ENCODE measurements at places on chromosomes 11 and 22. TPM values are rescaled to one million over a fixed set of nuclear protein-coding genes. Genes with fewer than 3 reads are reported as not detected.

Gene HOATZ
- total RNA-seq = not detected

Gene MS4A14
- total RNA-seq = not detected

Gene GDPD4
- total RNA-seq = not detected

Gene MS4A6E
- not detected for total RNA-seq

Gene CD44
- total RNA-seq = 0.65 TPM

Gene TRIM34
- not detected for total RNA-seq

Gene SEC14L6
- total RNA-seq = 3.3 TPM

Gene CHRDL2
- total RNA-seq = 0.55 TPM

Gene VPS51
- total RNA-seq = 76.5 TPM

- peaks cover 4% of the 10 kb centered on the region for H3K4me1 ChIP-seq
- H3K27ac ChIP-seq = no peak overlapping the region
- H3K27me3 ChIP-seq = no peaks in the 10 kb centered on the region
These were observed 857.0 kb downstream of the KCNA4 start for GRCh38 chr11:29159552-29160465.

GRCh38 chr11:25349537-25349936 lies 852.7 kb downstream of the LUZP2 start:
- no peaks in the 10 kb centered on the region for H3K36me3 ChIP-seq
- H3K4me3 ChIP-seq = no peak overlapping the region
- no peak for DNase-seq
- H3K27me3 ChIP-seq = no peaks in the 10 kb centered on the region

- H3K36me3 ChIP-seq = no peaks in the 10 kb centered on the region
- H3K27me3 ChIP-seq = peaks cover 11% of the 10 kb centered on the region
- DNase-seq = no peak
- no peak overlapping the region for H3K27ac ChIP-seq
- H3K4me1 ChIP-seq = peaks cover 7% of the 10 kb centered on the region
These were observed 460.5 kb downstream of the BRD1 start for GRCh38 chr22:49367041-49367697.

DNA sequence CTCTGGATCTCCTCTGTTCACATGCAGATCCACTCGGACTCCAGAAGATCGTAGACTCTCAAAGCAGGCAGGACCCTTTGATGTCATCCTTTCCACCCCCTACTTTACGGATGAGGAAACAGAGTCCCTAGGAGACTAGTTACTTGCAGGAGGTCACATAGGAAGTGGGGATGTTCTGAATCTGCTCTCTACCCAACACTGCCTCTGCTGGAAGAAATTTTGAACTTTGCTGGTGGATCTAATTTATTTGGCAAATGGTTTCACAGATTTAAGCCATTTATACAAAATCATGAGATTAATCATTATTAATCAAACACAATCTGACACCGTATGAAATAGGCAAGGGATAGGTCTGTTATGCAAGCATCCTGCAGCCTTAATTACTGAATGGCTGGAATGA lies 55.0 kb upstream of the USP47 start:
- no peak for DNase-seq
- no peaks in the 10 kb centered on the region for H3K27me3 ChIP-seq
- peaks cover 5% of the 10 kb centered on the region for H3K4me1 ChIP-seq

- H3K27ac ChIP-seq = peak overlapping the region; percentile 76
- no peak for DNase-seq
- no peak overlapping the region for H3K4me3 ChIP-seq
- H3K27me3 ChIP-seq = no peaks in the 10 kb centered on the region
- no peaks in the 10 kb centered on the region for H3K36me3 ChIP-seq
- H3K4me1 ChIP-seq = peaks cover 16% of the 10 kb centered on the region
These were observed 94.4 kb downstream of the SCN3B start for GRCh38 chr11:123560006-123560405.

DNA sequence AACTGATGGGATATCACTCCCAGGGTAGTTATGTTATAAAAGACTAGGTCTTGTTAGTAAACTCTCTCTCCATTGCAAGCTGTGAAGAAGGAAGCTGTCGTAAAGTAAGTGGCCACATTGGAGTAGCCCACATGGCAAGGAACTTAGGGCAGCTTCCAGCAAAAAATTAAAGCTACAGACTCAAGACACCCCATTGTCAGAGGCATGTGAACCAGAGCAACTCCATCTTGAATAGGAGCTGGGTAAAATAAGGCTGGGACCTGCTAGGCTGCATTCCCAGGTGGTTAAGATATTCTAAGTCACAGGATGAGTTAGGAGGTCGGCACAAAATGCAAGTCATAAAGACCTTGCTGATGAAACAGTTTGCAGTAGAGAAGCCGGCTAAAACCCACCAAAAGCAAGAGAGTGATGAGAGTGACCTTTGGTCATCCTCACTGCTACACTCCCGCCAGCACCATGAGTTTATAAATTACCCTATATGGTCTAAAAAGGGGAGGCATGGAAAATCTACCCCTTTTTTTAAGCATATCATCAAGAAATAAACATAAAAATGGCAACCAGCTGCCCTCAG lies 23.9 kb downstream of the CCKBR start:
- H3K27ac ChIP-seq = no peak overlapping the region
- peaks cover 14% of the 10 kb centered on the region for H3K27me3 ChIP-seq
- no peak for DNase-seq

GRCh38 chr11:123704341-123704740 lies 37.1 kb downstream of the ZNF202 start:
- no peaks in the 10 kb centered on the region for H3K27me3 ChIP-seq
- H3K36me3 ChIP-seq = no peaks in the 10 kb centered on the region
- H3K4me3 ChIP-seq = no peak overlapping the region
- no peak for DNase-seq
- H3K4me1 ChIP-seq = no peaks in the 10 kb centered on the region
- no peak overlapping the region for H3K27ac ChIP-seq

GRCh38 chr11:121576531-121576930 lies 123.8 kb upstream of the SORL1-AS1 start:
- peaks cover 18% of the 10 kb centered on the region for H3K36me3 ChIP-seq
- no peaks in the 10 kb centered on the region for H3K27me3 ChIP-seq
- peaks cover 57% of the 10 kb centered on the region for H3K4me1 ChIP-seq

GRCh38 chr11:76655501-76656049 lies 15.0 kb downstream of the LRRC32 start:
- peaks cover 6% of the 10 kb centered on the region for H3K4me1 ChIP-seq
- no peaks in the 10 kb centered on the region for H3K36me3 ChIP-seq
- no peaks in the 10 kb centered on the region for H3K27me3 ChIP-seq
- no peak overlapping the region for H3K4me3 ChIP-seq

DNA sequence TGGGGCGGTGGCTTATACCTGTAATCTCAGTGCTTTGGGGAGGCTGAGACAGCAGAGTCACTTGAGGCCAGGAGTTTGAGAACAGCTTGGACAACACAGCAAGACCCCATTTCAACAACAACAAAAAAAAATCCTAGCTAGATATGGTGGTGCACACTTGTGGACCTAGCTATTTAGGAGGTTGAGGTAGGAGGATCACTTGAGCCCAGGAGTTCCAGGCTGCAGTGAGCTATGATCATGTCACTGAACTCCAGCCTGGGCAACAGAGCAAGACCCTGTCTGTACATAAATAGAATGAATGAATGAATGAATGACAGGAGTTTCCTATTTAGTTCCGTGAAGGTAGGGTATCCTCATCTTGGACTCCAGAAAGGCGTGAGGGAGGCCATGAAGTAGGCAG lies 107.0 kb downstream of the OSBP2 start:
- H3K4me3 ChIP-seq = no peak overlapping the region
- H3K36me3 ChIP-seq = no peaks in the 10 kb centered on the region
- peaks cover 85% of the 10 kb centered on the region for H3K27me3 ChIP-seq
- H3K27ac ChIP-seq = no peak overlapping the region
- DNase-seq = no peak
- H3K4me1 ChIP-seq = peaks cover 5% of the 10 kb centered on the region

GRCh38 chr11:134541355-134541754 lies 129.3 kb upstream of the B3GAT1 start:
- no peak overlapping the region for H3K4me3 ChIP-seq
- no peaks in the 10 kb centered on the region for H3K27me3 ChIP-seq
- no peaks in the 10 kb centered on the region for H3K36me3 ChIP-seq
- no peak overlapping the region for H3K27ac ChIP-seq
- peaks cover 26% of the 10 kb centered on the region for H3K4me1 ChIP-seq

- H3K27ac ChIP-seq = no peak overlapping the region
- H3K27me3 ChIP-seq = no peaks in the 10 kb centered on the region
- no peak for DNase-seq
- H3K36me3 ChIP-seq = no peaks in the 10 kb centered on the region
- no peak overlapping the region for H3K4me3 ChIP-seq
- no peaks in the 10 kb centered on the region for H3K4me1 ChIP-seq
These were observed 23.7 kb upstream of the NAP1L4 start for GRCh38 chr11:3015796-3016195.
